Caco-2 (cell line): ENCODE measurements at places on chromosomes 12 and 14. TPM values are rescaled to one million over a fixed set of nuclear protein-coding genes. Genes with fewer than 3 reads are reported as not detected.

The CERS5 gene
- total RNA-seq: 61.6 and 62.6 TPM in 2 replicates

The EXOC3L4 gene
- 6.3 and 6.7 TPM in 2 replicates for total RNA-seq

- DNase-seq: no peak
Measured at GRCh38 chr14:45194964-45195363, 58.0 kb downstream of the MIS18BP1 start.

GRCh38 chr12:53100466-53101151 lies 2.7 kb upstream of the SOAT2 start:
- no peak for DNase-seq

DNA sequence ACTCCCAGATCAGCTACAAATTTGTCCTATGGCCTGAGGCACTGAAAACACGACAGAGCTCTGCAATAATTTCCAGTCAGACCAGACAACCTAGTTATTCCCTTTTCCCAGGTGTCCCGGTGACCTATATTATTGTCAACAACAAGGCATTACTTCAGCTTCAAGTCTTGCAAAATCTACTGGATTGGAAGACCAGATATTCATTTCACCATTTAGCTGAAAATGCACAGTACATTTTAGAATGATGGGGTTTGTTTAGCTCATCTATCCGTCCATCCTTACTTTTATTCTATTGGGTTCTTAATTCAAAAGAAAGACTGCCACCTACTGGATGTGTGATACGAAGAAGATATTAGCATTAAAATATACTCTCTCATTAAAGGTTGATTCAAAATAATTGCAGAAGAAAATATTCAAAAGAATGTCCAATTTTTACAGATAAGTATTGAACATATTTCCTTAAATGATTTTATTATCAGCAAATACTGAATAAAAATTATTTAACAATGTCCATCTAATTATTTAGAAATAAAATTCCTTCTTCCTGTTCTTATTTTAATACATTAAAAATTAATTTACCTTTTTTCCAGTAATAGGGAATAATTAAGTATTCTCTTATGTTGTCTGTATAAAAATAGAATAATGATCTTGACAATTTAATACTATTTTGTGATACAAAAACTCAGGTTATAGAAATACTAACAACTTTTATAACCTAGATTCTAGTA lies 244.9 kb upstream of the LRIG3 start:
- peak; percentile 32 for DNase-seq
